GM18507 (cell line): ENCODE measurements at places on chromosomes 1 and 21.

- DNase-seq, result no peak
Observed at GRCh38 chr1:33792651-33793050, 71.2 kb upstream of the HMGB4 start.

DNA sequence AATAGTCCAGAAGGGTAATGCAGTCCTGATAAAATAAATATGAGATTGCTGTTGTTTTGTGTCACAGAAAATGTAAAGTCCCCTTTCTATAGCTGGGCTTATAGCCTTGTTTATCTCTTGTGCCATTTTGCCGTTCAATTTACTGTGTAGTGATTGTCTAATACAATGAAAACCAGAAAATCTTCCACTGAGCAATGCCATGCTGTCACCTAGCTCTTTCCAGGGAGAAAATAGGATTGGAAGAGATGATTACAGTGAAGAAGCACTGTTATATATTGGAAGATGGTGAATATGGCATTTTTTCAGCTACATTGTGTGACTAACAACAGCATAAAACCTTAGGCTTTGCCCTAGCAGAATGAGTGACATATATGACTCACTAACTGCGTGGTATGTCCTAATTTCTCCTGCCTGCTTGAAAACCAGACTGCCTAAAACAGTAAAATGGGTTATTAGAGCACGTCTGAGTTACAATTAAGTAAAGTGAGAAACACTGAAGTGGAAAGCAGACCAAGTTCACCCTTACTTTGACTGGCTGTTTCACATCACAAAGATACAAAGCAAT is 332.4 kb upstream of the ZP4 start:
- no peak for DNase-seq

DNA sequence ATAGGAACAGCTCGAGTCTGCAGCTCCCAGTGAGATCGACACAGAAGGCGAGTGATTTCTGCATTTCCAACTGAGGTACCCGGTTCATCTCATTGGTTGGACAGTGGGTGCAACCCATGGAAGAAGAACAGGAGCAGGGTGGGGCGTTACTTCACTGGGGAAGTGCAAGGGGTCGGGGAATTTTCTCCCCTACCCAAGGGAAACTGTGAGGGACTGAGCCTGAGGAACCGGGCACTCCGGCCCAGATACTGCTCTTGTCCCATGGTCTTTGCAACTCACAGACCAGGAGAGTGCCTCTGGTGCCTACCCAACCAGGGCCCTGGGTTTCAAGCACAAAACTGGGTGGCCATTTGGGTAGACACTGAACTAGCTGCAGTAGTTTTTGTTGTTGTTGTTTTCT is 307.1 kb downstream of the AMY1C start:
- no peak for DNase-seq

DNA sequence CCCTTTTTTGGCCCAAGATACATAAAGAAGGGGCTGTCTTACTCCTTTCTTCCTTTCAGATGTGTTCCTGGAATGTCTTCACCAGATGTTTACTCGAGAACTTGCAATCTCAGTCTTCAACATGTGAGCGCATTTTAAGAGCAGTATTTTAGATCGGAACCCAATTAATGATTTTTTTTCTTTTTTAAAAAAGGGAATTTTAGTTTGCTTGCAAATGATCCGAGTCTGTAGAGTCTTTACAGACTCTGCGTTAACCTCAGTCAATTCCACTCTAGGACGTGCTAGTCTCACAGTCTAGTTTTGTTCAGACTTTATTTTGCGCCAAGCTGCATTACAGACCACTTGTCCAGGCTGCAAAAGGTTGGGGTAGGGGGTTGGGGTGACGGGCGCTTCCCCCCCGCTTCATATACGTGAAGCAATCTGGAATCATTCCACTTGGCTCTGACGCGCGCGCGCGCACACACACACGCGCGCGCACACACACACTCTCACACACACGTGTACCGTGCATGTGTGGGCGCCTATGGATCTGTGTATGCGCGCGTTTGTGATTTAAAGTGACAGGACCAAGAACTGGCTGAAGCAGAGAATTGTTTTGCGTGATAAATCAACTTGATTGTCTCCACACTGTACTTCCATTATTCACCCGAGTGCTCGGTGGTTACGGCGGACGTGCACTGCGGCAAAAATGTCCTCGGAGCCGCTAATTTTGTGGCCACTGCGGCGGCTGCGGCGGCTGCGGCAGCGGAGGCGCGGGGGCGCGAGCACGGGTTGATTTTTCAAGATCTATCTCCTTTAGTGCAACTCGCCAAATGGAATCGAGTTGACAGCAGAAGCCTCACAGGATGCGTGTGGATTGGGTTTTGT is 25.6 kb upstream of the NFIA start:
- DNase-seq, result no peak

- DNase-seq, result no peak
Observed at GRCh38 chr1:28170001-28170596, 6.4 kb downstream of the PTAFR start.

DNA sequence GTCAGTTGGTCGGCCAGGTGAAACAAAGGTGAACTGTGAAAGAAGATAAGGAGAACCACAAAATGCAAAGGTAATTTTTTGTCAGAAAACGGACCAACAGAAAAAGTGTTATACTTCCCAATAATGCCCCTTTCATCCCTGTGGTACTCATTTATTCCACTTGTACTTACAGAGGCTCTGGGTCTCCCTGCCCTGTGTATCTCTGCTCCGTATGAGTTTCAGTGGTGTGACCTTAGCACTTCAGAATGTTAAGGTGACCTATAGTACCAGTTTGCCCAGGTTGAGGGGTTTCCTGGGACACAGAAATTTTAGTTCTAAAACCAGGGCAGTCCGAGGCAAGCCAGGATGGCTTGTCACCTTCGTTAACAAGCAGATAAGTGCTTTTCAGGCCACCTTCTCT is 254.8 kb downstream of the OLFM3 start:
- DNase-seq, result no peak

DNA sequence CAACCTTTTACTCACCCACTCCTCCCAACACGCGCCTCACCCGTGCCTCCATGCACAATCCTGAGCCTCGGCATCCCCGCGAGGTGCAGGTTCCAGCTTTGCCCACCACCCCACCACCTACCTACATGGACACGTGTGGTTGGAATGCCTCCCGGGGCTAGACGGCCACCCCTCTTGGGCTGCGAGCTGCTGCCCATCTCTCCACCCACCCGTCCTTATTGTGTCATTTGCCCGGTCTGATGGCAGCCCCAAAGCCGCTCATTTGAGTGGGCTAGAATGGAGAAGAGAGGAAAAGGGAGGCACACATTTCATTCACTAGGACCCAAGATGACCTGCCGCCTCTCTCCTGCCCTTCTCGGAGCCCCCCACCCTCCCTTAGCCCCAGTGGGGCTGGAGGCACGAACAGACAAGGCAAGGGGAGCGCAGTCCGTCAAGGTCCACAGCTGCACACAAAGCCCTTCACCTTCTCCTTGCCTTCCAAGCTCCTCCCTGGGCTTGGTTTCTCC is 785 bp downstream of the ZNF697 start:
- no peak for DNase-seq

DNA sequence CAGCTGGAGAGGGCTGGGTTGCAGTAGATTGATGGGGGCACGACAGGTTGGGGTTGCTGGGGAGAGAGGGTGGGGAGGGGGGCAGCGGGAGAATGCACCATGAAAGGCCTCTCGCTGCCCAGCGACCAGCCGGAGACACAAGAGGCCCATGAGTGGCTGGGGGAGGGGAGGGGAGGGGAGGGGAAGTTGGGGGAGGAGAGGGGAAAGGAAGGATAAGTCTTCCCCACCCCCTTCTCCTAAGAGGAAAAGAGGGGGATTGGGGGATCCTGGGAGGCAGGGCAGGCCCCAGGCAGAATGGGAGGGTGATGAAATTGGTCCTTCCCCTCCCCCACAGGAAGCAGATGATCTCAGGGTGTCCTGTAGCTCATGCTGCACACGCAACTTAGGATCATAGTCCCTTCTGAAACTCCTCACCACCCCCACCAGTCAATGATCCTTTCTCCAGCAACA is 45.7 kb downstream of the PAX7 start:
- no peak for DNase-seq

GRCh38 chr1:5670590-5671350 is 321.5 kb downstream of the NPHP4 start:
- DNase-seq, result no peak

GRCh38 chr1:166164995-166165660 is 1.7 kb downstream of the FAM78B start:
- DNase-seq, result no peak

- no peak for DNase-seq
Observed at GRCh38 chr1:170856455-170856854, 78.9 kb upstream of the MROH9 start.

DNA sequence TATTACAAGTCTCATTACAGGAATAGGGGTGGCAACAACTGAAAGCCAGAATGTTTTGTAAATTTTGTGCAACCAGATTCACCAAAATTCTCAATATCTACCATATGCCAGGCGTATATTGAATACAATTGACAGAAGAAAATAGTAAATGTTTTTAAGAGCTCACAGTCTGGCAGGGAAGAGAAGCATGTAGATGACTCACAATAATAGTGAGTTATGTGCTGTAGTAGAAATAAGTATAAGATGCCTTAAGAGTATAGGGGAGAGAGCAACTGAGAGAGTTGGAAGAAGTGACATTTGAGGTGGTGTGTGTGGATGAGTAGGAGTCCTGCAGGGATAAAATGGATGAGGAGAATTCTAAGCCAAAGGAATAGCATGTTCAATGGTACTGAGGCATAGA is 170.5 kb upstream of the FGGY start:
- DNase-seq, result no peak
